Stimulated activated CD4-positive, alpha-beta T cell treated with anti-CD3 and anti-CD28 coated beads, TNF-alpha, amount 100 ng/mL, for 24 hours (primary cell): ENCODE measurements at places on chromosomes 11 and 22.

- no peak for DNase-seq
Observed at GRCh38 chr11:8930456-8931175, 2.1 kb downstream of the C11orf16 start.

- no peak for DNase-seq
Observed at GRCh38 chr22:38754751-38755154, 1.0 kb downstream of the SUN2 start.

DNA sequence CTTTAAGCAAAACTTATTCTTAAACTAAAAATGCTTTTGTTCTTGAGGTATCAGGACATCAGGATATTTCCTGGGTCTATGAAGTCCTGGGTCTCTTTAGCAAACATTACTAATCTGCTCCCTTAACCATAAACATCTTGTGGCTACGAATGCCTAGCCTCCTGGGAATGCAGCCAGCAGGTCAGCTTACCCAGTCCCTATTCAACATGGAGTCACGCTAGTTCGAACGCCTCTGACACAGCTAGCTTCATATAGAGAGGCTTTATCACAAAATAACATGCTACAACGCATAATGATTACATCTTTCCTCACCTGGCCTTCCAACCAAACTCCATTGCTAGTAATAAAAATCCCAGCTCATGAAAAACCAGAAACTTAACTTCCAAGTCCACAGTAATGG, 17.5 kb upstream of the FIBIN start:
- DNase-seq: no peak

DNA sequence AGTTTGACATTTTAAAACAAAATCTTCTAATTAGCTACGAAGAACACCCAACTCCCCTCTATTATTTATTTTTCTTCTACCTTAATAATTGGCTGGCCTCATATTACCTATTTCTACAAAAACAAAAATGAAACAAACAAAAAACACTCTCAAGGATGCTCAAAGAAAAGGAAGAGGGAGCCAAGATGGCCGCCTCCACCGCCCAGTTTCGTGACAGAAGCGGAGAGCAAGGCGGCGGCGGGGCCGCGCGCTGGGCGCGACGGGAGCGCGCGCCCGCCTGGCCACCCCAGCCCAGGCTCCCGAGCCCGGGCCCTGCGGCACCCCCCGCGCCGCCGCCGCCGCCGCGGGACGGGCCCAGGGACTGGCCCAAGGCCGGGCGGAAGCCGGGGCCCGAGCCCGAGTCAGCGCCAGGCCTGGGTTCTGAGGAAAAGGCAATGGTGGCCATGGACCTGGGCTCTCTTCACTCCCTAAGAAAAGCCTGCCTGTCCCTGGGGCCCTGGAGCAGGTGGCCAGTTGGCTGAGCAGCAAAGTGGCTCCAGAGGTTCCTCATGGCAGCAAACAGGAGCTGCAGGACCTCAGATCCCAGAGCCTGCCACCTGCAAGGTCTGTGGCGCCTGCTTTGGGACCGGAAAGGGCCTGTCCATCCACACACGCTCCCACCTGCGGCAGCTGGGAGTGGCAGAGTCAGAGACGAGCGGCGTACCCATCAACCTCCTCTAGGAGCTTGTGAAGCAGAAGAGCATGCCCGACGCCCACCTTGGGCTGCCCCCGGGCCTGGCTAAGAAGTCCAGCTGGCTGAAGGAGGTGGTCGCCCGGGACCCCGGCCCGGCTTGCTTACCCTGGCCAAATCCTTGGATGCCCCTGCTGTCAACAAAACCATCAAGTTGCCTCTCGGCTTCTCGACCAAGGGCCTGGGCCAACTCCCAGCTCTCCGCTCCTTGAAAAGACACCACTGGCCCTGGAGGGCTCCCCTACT, 543.2 kb upstream of the CCDC179 start:
- DNase-seq: no peak

DNA sequence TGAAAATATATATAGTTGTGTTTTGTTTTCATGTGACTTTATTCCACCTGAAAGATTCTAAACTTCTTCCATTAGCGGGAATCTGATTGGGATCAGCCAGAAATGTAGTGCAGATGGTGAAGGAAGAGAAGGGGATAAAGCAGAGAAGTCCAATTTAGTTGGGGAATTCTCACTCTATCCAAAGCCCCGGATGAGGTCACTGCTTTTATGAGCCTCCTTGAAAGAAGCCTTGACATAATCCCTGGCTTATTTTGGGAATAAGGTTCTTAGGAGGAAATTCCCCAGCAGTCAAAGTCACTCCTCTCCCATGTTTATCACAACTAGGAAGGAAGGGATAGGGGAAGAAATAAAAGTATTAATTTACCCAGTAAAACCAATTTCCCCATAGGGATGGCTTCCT, 41.1 kb downstream of the OSBP start:
- DNase-seq: no peak

DNA sequence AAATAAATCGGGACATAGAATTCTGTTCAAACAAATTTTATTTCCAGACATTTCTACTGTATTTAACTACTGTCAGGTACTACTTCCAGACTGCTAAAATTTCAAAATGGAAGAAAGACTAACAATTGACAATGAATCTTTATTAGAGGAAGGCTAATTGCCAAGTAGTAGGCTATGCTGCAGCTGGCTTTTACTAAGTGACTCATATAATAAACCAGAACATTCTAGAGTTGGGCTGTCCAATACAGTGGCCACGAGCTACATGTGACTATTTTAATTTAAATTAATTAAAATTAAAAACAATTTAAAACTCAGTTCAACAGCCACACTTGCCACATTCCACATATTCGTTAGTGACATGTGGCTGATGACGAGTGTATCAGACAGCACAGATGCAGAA, 27.6 kb downstream of the CHKA start:
- no peak for DNase-seq

DNA sequence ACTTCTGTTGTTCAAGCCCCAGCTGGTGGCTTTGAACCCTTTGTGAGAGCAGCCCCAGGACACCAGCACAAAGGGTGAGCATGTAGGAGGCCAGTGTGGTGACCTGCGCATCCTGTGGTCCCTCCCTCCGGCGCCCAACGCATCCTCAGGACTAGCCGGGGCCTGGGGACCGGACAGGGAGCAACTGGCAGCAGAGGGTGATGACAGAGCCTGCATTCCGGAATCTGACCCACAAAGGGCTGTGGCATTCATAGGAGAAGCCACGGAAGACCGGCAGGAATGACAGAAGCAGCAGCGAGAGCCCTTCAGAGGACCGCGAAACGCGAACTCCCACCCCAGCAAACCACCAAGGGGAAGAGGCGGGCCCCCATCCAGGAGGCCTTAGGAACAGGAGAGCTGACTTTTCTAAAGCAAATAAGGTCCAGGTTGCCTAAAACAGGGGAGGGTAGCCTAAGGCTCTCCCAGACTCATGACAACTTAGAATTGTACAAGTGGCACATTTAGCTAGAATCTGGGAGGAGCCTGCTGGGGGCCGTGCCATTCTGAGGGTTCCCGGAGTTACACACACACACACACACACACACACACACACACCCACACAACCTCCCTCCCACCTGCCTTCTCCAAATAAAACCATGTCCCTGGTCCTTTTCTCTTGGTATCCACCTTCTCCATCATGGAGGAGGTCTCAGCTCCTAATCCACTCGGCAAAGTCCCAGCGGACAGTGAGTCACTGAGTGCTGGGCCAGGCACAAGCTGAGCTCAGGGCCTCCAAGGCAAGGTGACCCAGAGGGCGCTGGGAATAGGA, 232.7 kb downstream of the CTTN start:
- no peak for DNase-seq

GRCh38 chr11:76026281-76026680, 180.0 kb downstream of the WNT11 start:
- DNase-seq: no peak

DNA sequence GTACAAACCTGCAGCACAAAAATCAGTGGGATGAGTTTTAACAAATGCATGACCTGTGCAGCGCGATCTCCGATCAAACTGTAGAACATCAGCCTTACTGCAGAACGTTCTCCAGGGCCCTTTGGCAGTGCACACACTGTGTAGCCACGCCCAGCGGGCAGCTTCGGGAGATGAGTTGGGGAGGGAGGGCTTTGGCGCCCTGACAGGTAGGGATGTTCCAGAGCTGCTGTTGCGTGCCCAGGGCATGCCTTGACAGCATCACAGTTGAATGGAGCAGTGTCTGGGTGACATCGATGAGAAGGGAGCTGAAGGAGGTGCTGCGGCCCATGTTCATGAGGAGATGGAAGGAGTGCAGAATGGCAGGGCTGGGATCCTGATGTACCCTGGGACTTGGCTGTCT, 80.2 kb downstream of the TBC1D22A start:
- no peak for DNase-seq

GRCh38 chr11:12163181-12163941, 53.0 kb downstream of the MICAL2 start:
- DNase-seq: no peak

GRCh38 chr11:34252015-34252414, 105.8 kb downstream of the ABTB2 start:
- DNase-seq: no peak

DNA sequence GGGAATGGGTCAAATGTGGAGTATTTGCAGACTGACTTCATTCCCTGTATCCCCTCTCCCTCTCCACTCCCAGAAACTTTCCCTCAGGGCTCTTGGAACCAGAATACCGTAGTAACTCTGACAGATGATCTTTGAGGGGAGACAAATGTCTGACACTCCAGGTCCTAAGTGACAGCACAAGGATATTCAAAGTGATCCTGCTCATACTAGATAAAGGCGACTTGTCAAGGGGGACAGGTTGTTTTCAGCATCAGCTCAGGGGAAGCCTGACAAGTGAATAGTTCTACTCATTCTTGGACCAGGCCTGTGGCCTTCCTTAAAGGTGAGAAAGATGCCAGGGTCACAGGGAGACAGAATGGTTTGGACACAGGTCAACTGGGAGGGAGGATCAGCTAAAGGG, 92.8 kb downstream of the NXPE2 start:
- DNase-seq: no peak

DNA sequence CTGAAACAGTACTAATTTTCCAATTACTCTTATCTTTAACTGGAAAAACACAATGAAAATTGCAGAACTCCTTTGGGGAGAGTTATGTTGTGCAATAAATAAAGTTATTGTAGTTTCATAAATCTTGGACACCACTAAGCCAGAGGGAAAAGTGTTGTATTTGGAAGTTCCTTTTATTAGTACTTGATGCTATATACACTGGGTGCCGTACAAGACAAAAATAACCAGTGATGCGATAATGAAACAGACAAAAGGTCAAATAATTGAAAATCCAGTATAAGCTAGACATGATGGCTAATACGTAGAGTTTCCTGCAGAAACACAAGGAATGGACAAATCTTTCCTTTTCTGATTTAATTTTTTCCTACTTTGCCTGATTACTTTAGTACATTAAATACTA, 541.1 kb downstream of the ETS1 start:
- DNase-seq: no peak
